ENCODE measurements at places on chromosomes 6 and 20. TPM values are rescaled to one million over a fixed set of nuclear protein-coding genes. Genes with fewer than 3 reads are reported as not detected.

The HCRTR2 gene
- not detected for total RNA-seq

DNA sequence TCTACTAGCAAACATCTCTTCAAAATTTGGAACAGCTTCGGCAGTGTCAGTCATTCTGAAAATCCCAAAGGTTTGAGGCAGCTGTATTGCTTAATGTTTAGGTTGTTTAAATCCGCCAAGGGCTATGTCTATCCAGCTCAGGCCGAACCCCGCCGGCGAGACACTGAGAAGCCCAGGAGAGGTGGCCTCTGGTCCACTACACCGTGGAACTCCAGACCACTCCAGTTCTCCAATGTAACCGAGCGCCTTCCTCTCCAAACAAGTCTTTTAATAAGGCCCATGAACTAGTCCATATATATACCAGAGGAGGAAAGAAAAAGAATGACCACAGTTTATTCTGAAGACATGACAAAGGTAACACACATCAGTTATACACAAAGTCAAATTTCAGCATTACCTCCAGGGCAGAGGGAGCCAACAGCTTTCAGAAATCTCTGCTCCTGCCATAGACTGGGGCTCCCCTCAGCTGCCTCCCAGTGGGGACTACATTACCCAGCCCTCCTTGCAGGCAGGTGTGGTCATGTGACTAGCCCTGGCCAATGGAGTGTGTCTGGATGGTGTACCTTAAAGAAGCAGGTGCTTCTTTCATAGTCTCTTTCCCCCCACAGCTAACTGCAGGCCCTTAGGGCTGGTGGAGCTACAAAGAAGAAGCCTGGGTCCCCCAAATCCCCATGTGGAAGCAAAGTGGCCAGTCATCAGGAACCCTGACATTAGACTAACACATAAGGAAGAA is at the start of gene RAMACL:
Gene RAMACL, minus strand, starts transcription at position 255 of the 733 bp plus-strand sequence. Its CDS starts 201 bp downstream, at position 54.
- no peak within 1 kb of the TSS for H3K4me3 ChIP-seq
- H3K27ac ChIP-seq, result no peak within 1 kb of the TSS
- H3K27me3 ChIP-seq, result no peaks in the 10 kb centered on the region
- H3K36me3 ChIP-seq, result no peaks in the 10 kb centered on the region

DNA sequence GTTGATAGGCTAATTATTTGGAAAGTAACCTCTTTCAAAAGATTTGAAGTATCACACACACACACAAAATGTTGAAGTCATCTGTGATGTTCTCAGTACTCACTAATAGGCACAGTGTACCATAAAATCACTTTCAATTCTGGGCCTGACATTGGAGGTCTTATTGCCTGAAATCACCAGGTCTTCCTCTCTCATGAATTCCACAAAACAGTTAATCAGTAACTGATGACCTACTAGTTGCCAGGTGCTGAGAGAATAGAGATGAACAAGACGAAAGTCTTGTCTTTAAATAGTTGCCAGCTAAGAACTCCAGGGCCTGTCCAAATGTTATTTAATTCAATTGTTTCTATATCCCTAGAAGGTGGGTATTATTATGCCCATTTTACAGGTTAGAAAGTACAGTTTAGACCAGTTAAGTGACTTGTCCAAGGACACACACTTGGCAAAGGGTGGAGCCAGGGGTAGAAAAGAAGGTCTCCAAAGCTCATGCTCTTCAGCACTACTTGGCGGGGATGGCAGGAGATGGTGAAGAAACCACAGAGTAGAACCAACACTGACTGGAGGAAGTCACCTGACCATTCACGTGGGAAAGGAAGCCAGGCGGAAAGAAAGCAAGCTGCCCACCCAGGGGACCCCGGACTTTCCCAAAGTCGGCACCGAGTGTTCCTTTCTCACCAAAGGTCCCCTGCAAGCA is 116.4 kb downstream of the KIF6 start:
- H3K36me3 ChIP-seq, result no peaks in the 10 kb centered on the region
- no peak for DNase-seq
- no peak overlapping the region for H3K27ac ChIP-seq
- no peak overlapping the region for H3K4me3 ChIP-seq
- no peaks in the 10 kb centered on the region for H3K4me1 ChIP-seq

- no peaks in the 10 kb centered on the region for H3K4me1 ChIP-seq
- H3K4me3 ChIP-seq, result no peak overlapping the region
- no peaks in the 10 kb centered on the region for H3K36me3 ChIP-seq
- H3K27me3 ChIP-seq, result no peaks in the 10 kb centered on the region
These were observed 31.8 kb upstream of the RSPO4 start for GRCh38 chr20:1033751-1034414.

DNA sequence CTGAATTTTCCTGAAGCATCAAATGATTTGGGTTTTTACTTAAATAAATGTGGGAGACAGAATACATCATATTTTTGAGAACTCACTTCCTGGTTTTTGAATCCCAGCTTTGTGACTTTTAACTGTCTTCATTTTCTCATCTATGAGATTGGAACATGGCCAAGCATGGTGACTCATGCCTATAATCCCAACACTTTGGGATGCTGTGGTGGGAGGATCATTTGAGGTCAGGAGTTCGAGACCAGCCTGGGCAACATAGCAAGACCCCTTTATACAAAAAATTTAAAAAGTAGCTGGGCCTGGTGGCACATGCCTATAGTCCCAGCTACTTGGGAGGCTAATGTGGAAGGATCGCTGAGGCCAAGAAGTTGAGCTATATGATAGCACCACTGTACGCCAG is 122.3 kb downstream of the QKI start:
- H3K27ac ChIP-seq, result no peak overlapping the region
- H3K36me3 ChIP-seq, result peaks cover 5% of the 10 kb centered on the region
- peaks cover 5% of the 10 kb centered on the region for H3K4me1 ChIP-seq
- no peaks in the 10 kb centered on the region for H3K27me3 ChIP-seq
- H3K4me3 ChIP-seq, result no peak overlapping the region
- peak; percentile 59 for DNase-seq

GRCh38 chr6:34947561-34947960 is 58.5 kb downstream of the ANKS1A start:
- H3K4me1 ChIP-seq, result peaks cover 30% of the 10 kb centered on the region
- no peak overlapping the region for H3K4me3 ChIP-seq
- H3K27me3 ChIP-seq, result no peaks in the 10 kb centered on the region
- H3K36me3 ChIP-seq, result no peaks in the 10 kb centered on the region

GRCh38 chr6:96157018-96157565 is 141.3 kb downstream of the FUT9 start:
- peak overlapping the region; percentile 12 for H3K27ac ChIP-seq
- H3K36me3 ChIP-seq, result no peaks in the 10 kb centered on the region
- H3K4me1 ChIP-seq, result peaks cover 27% of the 10 kb centered on the region
- H3K27me3 ChIP-seq, result no peaks in the 10 kb centered on the region
- peak overlapping the region; percentile 15 for H3K4me3 ChIP-seq
- DNase-seq, result peak; percentile 21

The BPI gene
- total RNA-seq, result not detected

The ANKRD6 gene
- total RNA-seq, result 36.4 TPM

The SCGN gene
- not detected for total RNA-seq

The PHACTR2 gene
- total RNA-seq, result 2.4 TPM

The MTFR2 gene
- total RNA-seq, result 10.1 TPM

The PRSS16 gene
- total RNA-seq, result 0.85 TPM

DNA sequence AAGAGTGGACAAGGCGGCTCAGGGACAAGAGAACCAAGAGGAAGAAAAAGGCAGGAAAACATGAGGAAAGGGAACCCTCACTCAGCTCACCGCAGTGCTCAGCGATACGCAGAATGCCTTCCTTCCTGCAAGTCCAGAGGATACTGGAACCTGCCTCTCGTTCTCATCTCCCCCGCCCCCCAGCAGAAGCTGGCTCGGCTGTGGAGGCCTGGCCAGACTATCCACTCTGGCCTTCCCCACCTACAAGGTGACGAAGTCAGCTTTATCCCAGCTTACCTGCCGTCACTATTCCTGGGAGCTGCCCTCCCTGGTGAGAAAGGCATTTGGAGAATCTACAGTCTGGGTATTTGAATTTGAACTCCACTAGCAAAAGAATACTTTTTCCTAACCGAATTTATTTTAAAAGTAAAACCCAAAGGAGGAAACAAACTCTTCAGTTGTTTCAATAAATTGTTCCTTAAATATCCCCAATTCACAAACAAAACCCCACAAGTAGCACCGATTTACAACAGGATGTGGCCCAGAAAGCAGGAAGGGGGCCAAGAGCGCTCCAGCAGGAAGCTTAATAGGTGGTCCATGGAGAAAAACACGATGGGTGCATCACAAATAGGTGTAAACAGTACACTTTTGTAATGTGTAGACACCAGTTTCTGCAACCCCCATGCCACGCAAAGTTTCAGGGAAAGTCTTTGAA is 2.1 kb upstream of the DIDO1 start:
- H3K36me3 ChIP-seq, result peaks cover 7% of the 10 kb centered on the region
- H3K27me3 ChIP-seq, result no peaks in the 10 kb centered on the region
- DNase-seq, result no peak
- peak overlapping the region; percentile 60 for H3K27ac ChIP-seq
- H3K4me3 ChIP-seq, result peak overlapping the region; percentile 35

DNA sequence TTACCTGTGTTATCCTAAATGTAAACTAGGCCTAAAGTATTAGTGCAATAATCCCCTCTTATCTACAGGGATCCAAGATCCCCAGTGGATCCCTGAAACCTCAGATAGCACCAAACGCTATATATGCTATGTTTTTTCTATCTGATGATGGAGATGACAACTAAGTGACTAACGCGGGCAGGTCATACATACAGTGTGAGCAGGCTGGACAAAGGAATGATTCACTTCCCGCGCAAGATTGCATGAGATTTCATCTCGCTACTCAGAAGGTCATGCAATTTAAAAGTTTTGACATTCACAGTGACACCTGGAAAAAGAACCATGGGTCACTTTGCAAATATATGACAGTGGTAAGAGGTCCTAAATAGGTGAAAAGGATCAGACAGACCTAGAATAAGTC is 875.9 kb downstream of the HACE1 start:
- H3K4me1 ChIP-seq, result peaks cover 20% of the 10 kb centered on the region
- no peaks in the 10 kb centered on the region for H3K27me3 ChIP-seq
- DNase-seq, result no peak
- no peaks in the 10 kb centered on the region for H3K36me3 ChIP-seq
- H3K27ac ChIP-seq, result no peak overlapping the region
- H3K4me3 ChIP-seq, result no peak overlapping the region

Measured in A673 (cell line).